ENCODE measurements at places on chromosomes 16 and 17.

GRCh38 chr17:51703361-51704341, 443.3 kb downstream of the UTP18 start:
- DNase-seq = no peak

DNA sequence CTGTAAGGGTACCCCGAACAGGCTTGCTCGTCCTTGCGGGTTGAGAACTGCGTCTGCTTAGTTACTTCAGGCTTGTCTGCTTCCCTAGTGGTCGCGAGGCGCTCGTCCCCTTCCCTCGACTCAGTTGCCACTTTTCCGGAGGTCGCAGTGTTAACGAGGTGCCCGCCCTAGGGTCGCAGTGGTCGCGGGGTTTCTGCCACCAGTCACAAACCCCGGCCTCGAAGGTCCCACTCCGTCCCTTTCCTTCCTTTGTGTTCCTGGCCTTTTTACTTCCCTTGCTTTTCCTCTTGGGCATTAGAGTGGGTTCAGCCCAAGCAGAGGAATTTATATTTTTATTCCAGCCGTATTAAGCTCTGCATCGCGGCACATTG, 299 bp downstream of the NUP85 start:
- DNase-seq = no peak

DNA sequence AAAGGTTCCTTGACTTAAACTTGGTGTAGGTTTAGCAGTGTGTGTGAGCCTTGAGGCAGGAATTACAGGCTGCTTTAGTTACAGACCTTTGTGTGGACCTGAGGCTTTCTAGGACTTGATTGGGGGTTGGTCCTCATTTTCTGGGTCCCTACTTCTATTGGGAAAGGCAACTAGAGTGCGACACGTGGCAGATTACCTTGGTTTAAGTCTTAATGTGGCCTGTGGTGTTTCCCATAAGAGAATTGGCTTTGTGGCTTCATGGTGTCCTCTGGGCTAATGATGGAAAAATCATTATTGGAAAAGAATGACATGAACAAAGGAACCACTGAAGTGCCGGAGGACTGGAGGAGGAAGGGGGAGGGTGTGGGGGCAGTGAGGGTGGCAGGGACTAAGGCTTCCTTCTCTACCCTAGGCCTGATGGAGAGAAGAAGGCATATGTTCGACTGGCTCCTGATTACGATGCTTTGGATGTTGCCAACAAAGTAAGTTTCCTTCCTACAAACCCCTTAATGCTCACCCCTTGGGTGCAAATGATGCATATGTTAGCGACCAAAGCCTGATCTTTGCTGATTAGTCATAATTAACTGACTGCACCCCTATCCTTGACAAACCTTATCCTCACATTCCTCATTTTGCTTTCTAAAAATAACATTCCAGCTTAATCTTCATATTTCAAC, 2.7 kb downstream of the TLCD1 start:
- no peak for DNase-seq

DNA sequence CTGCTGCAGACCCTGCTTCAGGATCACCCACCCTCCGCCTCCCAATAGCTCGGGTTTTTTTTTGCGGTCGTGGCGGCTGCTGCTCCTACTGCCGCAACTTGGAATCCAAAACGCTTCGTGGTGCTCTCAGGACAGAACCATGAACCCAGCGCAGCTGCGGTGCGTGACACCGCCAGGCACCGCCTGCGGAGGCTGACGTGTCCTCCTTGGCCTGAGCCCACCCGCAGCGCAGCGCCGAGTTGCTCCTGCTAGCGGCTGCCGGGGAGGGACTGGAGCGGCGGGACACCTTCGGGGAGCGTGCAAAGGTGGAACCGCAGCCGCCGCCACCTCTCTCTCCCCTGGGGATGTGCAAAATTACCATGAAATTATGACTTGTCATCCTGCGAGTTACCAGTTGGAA, 1893.0 kb downstream of the TP53TG3F start:
- DNase-seq = no peak

DNA sequence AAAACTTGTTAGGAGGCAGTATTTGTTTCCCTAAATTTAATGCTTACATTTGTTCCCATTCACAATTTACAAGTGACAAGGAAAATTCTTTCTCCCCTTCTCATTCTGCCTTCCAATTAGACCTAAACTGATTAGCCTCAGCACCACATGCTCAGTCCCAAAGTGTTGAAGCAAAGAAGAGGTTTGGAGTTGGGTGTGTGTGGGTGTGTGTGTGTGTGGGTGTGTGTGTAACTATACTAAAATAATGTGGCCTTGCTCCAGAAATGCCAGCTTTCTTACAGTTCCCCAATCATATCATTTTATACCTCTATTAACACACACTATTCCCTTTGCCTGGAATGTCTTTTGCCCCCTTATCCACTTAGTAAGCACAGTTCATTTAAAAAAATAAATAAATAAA, 6.9 kb upstream of the UTP6 start:
- DNase-seq = no peak

GRCh38 chr17:2266865-2267228, 36.7 kb downstream of the SMG6 start:
- DNase-seq = no peak

- peak; percentile 43 for DNase-seq
Measured at GRCh38 chr17:45261577-45262515, at the start of gene SPATA32. TSS of gene SPATA32 (minus strand) at chr17:45262094. CDS start at chr17:45262016, 78 bp downstream.

DNA sequence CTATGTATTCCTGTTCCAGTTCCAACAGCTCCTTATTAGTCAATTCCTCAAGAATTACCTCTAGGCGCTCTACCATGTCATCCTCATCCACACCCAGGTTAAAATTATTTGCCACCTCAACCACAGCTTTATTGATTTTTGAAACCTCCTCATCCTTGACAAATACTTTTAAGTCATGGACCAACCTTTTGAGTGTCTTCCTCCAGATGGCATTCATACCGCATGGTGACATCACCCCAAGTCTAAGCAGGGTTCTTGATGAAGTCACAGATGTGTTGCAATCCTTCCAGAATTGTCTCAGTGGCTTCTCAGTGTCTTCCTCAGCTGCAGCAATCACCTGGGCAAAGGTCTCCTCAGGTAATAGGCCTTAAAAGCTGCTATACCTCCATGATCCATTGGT, 40.1 kb downstream of the BCL7C start:
- no peak for DNase-seq

- DNase-seq = no peak
Measured at GRCh38 chr16:79267781-79268180, 332.8 kb downstream of the MAF start.

- DNase-seq = peak; percentile 71
Measured at GRCh38 chr16:79601931-79602627, 1.5 kb upstream of the MAF start.

- no peak for DNase-seq
Measured at GRCh38 chr16:87115646-87116045, 201.5 kb downstream of the C16orf95 start.

- DNase-seq = no peak
Measured at GRCh38 chr17:66462010-66462409, 159.6 kb downstream of the PRKCA start.

DNA sequence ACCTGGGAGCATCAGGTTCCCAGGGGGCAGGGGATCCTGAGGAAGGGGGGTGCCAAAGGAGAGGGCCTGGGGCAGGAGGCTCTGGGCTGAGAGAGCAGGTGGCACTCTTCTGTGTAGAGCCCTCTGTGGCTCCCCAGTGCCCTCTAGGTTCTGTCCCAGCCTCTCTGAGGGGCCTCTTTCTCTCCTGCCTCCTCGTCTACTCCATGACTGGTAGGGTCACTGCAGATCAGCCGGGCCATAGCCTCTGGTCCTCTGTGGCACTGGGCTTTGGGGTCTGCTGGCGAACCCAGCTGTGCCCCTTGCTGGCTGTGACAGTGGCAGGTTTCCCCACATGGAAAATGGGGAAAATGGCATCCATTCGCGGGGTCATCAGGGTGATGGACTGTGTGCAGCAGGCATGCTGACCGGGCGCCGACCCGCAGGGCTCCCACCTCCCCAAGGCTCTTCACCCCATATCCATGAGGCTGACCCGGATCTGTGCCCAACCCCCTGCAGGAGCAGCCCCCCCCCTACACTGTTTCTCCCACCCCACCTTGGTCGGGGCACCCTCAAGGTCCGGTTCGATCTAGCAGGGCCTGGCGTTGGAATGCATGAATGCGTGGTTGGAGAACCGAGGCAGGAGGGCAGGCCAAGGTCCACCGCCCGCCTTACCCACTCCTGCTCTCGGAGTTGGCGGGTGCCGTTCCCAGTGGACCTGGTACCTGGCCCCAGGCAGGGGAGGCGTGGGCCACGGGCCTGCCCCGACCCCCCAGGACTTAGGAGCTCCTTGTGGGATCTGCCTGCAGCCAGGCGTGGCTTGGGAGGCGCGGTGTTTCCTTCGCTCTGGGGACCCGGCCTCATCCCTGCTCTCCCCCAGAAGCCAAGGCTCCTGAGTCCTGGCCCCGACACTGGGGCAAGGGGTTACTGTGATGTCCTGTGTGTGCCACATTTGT, 6.5 kb downstream of the GLIS2 start:
- no peak for DNase-seq

- DNase-seq = no peak
Measured at GRCh38 chr17:81563861-81564586, 11.9 kb upstream of the FAAP100 start.

DNA sequence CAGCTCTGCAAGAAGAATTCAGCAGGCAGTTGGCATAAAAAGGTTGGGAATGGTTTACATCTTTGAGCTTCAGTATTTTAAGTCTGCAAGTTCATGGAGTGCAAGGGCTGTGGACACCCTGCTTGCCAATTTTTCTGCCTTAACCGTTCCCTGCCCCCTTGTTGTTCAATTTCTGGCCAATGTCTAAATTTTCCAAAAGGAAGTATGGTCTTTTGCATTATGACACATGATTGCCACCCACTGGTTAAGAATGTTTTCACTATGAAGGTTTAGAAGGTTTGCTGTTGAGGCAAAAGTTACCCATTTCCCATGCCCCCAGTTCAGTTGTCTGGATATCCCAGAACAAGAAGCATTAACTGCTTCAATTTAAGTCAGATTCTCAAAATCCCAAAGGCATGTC, 441.9 kb downstream of the CDH13 start:
- no peak for DNase-seq

DNA sequence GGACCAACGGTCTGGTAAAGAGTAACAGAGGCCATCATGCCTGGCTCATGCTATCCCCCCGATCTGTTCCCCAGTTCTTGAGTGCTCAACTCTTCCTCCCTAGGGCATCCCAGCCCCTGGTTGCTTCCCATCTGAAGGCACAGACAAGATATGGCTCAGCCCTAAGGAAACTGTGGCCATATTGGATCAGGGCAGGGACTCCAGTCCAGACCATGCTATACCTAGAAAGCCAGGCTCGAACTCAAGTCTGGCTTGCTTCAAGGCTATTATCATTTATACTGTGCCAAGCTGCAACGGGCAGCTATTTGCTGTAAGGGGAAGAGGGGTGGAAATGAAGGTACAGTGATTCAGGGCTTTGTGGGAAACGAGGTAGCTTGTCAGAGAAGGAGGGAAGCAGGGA, 2.8 kb downstream of the UBTF start:
- no peak for DNase-seq

GRCh38 chr16:88606148-88606757, 32.1 kb upstream of the IL17C start:
- no peak for DNase-seq

DNA sequence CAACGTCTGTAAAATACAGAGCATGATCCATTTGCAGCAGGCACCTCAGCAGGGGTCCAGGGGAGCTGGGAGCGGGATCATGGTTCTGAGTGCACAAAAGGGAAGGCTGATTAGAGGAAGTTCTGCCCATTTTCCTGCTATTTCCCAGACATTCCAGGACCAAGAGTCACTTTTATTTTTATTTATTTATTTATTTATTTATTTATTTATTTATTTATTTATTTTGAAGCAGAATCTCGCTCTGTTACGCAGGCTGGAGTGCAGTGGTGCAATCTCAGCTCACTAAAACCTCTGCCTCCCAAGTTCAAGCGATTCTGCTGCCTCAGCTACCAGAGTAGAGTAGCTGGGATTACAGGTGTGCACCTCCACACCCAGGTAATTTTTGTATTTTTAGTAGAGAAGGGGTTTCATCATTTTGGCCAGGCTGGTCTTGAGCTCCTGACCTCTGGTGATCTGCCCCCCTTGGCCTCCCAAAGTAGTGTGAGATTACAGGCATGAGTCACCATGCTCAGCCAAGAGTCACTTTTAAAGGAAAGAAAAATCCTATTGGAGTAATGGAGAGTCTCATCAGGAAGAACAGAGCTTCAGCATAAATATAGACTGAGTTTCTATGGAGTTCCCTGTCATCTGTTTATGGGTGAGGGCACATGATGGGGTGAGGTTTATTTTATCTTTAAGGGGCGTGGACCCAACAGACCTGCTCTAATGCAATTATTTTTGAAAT, 355.2 kb downstream of the HAPSTR1 start:
- DNase-seq = no peak

- DNase-seq = no peak
Measured at GRCh38 chr16:73019457-73020362, 28.2 kb downstream of the ZFHX3 start.

DNA sequence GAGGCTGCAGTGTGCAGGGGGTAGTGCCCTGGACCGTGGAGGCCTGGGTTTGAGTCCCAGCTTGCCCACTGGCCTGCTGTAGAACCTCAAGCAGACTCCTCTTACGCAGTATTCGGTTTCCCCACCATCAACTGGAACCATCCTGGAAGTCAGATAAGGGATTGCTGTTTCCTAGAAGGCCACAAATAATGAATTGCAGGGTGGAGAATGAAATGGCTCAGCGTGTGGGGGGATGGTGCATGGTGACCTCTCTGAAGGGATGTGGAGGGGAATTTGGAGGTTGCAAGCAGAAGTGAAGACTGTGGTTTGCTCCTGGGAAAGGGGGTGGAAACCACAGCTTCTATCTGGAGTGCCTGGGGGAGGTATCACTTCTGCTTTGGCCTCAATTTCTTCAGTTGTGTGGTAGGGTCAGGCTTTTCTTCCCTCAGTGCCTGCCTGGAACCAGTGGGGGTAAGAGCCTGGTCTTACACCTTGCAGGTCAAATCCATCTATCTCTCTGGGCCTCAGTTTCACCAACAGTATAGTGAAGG, 1.7 kb downstream of the ADGRG5 start:
- no peak for DNase-seq

- no peak for DNase-seq
Measured at GRCh38 chr16:14101415-14101814, 30.3 kb downstream of the MRTFB start.

DNA sequence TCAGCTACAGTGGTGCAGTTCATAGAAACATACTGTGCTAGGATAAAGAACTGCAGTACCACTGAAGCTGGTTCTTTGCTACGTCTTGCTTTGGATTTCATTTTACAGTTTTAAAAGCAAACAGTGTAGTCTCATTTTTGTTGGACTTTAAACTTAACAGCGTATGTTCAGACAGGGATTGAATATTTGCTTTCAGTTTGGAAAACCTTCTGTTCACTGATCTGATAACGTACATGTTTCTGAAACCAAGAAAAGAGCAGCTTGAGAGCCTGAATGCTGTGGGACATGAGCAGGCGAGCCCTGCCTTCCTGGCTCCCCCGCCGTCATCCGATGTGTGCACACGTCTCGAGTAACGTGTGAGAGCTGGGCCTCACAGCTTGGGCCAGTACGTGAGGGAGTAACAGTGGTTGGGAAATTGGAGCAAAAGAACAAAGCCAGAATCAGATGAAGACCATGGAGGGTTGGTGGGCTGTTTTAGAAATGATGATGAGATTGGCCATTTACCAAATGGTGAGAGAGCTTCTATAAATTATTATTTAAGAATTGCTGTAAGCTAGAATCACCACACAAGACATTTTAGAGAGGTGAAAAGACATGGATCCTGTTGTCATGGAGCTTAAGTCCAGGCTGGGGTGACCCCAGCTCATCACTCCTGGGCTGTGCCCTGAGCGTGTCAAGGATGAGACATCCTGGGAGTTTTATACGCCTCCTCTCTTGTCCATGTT, 20.8 kb upstream of the CLEC18C start:
- DNase-seq = no peak

All from stimulated activated CD4-positive, alpha-beta T cell treated with anti-CD3 and anti-CD28 coated beads, Interleukin-1b, Interleukin-23, amount 100 ng/mL, for 1 hour (primary cell).